ENCODE measurements at places on chromosomes 4 and X.

DNA sequence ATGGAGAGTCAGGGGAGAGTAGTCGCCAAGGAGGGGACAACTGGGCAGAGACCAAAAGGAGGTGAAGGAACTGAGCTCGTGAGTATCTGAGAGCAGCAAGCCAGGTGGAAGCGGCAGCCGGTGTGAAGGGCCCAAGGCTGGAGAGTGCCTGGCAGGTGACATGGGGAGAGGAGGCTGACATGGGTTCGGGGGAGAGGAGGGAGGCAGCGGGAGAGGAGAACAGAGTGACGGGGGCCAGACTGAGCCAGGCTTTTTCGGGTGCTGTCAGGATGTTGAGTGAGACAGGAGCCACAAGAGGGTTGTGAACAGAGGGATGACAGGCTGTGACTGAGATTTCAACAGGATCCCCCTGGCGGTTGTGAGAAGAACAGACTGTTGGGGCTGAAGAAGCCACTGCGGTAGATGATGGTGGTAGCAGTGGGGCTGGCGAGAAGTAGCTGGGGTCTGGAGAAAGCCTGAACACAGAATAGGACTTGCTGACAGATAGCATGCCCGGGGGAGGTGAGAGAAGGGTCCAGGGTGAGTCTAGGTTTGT is 5.7 kb downstream of the ELK1 start:
- DNase-seq: no peak

DNA sequence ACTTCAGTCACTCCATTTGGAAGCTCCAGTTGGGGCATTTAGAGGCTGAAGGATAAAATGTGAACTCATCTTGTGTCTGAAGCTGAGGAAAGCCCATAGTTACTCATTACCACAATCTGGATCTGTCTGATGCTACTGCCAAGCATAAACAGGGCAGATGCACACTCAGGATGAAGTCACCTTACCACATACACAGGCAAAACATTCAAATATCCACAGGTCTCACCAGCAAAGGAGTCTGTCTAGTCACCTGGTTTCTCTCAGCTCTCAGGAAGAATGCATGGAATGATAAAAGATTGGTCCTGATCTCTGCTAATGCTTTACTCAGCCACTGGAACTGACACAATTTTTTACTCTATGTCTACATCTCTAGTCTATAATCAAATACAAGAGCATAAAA is 13.0 kb upstream of the ODAPH start:
- no peak for DNase-seq

DNA sequence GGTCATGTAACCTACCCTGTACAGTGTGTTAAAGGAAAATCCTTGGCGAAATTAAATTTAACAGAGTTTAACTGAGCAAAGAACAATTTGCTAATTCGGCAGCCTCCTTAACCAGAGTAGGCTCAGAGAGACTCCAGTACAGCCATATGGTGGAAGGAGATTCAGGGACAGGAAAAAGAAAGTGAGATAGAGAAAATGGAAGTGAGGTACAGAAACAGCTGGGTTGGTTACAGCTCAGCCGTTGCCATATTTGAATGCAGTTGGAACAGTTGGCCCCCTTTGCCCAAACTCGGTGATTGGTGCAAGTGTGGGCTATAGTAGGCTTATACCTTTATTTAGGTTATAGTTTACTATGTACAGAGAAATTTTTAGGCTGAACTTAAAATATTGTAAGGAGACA is 48.8 kb upstream of the GBA3 start:
- DNase-seq: no peak

GRCh38 chr4:123345935-123346300 is 50.7 kb upstream of the SPRY1 start:
- DNase-seq: no peak

DNA sequence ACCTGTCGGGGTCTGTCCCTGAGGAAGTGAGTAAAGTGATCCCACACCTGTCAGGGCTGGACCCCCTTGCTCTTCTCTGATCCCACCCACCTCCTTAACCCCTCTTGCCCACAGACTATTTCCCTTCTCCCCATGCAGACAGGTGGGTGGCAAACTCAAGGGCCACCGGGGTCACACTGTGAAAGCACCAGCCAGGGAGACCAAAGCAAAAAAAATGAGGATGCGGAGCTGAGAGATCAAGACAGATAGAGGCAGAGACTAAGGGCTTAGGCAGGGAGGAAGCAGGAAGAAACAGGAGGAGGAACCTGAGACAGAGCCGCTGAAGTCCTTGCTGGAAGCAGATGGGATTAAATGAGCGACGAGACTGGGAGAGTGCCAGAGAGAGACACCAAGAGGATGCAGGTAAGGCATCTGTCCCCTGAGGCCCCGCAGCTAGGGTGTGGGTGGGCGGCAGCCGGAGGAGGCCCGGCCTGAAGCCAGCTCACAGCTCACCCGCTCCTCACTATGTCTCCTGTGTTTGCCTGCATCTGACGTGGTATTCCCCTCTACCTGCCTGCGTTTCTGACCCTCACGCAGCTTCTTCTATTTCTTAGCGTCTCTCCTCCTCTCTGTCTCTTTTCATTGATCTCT is 7.2 kb downstream of the TIMM17B start:
- no peak for DNase-seq

- DNase-seq: no peak
Observed at GRCh38 chr4:29151584-29151983, 1568.6 kb upstream of the PCDH7 start.

DNA sequence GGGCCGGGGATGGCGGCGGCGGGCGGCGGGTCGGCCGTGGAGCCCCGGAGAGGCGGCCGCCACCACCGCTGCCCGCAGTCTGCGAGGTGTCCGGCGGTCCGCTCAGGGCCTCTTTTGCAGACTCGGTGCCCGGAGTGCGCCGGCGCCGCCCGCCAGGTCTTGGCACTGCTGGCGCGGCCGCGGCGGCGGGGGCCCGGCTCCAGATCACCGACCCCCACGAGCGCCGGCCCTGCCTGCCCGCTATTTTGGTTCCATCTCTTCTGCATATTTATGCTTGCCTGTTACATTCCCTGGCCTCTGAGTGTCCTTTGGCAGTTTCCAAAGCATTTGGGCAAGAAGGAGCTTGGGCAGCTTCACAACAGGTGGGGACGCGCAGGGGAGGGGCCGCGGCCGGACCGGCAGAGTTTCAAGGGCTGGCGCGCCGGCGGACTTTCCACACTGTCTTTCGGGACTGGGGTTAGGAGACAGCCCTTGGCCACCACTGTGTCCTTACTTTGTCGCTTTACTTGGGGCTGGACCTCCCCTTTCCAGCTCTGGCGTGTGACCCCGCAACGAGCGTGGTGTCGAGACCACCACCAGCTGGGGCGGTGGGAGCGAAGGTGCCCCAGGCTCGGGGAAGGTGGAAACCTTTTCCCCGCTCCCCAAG is 668 bp upstream of the TAPT1 start:
- peak; percentile 19 for DNase-seq

GRCh38 chrX:11239230-11239629 is 54.0 kb upstream of the AMELX start:
- no peak for DNase-seq

GRCh38 chr4:61254406-61254805 is 54.3 kb downstream of the ADGRL3 start:
- DNase-seq: no peak

- no peak for DNase-seq
Observed at GRCh38 chr4:18847249-18847890, 825.8 kb upstream of the LCORL start.
